Right forelimb (tissue), 1 donor: ENCODE measurements at places on chromosomes 7 and 10.
A peak's percentile ranks its signal among the peaks of the same experiment; 100 is the strongest.

DNA sequence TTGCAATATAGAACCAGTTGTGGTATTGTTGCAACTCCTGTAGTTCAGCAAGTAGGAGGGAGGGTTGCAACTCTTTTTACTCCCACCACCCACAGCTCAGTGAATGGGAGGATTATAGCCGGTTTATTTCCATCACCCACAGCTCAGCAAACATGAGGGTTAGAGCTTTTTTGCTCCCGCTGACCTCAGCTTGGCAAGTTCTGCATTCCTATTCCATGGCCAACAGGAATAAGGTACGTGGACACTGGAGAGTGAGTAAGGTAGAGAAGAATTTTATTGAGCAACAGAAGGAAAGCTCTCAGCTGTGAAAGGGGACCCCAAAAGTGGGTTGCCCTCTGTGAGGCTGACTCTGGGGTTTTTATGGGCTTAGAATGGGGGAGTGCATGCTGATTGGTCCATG lies 167.1 kb upstream of the SMIM30 start:
- DNase-seq = no peak

- no peak for DNase-seq
Measured at GRCh38 chr10:111988646-111989045, 194.9 kb downstream of the GPAM start.

GRCh38 chr7:26101361-26102151 lies 50.4 kb upstream of the NFE2L3 start:
- peak; percentile 54 for DNase-seq

GRCh38 chr10:6065835-6066234 lies 3.7 kb upstream of the IL2RA start:
- no peak for DNase-seq

DNA sequence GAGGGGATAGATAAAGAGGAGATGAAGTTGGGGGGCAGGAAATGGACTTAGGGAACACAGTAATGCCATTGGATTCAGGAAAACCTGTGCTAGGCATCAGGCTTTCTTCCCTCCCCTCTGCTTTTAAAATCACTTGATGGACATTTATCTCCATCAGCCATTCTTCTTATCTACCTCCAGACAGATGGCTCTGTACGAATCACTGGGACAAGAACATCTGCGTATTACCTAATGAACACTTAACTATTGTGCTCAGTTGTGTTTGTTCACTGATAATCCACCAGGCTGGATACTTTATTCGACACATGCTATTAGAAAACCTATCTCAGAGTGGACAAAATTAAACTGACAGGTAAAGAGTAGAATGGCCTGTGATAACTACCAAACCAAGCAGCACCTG lies 40.0 kb downstream of the TNKS2 start:
- DNase-seq = no peak

DNA sequence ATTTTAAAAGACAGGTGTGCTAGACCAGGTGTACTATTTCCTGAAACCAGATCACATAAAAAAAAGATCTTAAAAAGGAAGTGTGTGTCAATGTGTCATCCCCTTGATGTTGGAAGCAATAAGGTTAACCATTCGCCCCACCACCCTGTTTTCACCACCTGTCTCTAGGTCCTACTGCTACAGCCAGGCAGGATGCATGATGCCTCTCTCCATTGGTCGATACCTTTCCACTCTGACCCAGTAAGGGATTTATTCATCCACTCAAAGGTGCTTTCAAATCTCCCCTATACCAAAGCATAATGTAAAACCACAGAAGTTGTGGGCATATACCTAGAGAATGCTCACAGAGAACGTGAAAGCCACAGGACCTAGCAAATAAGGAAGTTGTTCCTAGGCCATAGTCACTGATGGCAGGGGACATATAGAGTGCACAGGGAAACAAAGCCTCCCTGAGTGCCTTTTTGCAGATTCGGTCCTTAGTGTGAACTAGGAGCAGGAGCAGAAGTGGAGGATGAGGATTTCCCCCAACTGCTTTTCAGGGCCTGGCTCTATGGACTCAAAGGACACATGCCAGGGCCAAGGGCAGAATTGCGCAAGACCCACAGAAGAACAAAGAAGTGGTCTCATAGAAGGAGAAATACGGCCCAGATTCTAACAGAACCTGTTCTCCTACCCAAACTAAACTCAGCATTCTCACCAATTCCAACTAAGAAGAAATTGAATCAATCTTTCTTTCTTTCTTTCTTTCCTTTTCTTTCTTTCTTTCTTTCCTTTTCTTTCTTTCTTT lies 631.5 kb upstream of the NRP1 start:
- no peak for DNase-seq

GRCh38 chr10:84308481-84309304 lies 19.7 kb upstream of the CCSER2 start:
- no peak for DNase-seq

DNA sequence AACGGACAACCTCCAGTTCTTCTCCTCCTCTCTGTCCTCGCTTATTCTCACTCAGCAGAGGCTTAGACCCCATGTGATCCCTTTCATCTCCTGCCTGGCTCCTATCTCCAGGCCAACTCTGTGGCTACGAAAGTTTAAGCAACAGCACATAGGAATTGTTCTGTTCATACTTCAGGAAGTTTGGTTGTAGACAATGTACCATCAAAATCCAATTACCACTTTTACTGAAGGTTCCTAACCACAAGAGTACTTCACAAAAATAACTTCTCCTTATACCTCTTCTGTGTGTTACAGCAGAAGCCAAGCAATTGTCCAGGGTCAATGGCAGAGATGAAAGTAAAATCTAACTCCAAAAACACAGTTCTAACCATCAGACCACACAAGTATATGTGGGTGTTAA lies 80.0 kb downstream of the SLC25A13 start:
- DNase-seq = no peak

DNA sequence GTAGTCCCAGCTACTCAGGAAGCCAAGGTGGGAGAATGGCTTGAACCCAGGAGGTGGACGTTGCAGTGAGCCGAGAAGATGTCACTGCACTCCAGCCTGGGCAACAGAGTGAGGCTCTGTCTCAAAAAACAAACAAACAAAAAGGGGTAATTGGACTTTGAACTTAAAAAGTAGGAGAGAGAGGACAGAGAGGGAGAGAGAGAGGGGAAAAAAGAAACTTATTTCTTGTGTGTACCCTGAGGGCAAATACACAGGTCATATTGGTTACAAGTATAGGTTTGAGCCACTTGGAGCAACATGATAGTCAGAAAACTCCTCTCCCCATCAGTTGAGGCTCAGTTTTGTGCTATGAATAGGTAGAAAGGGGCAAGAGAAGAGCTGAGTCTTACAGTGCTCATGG lies 42.8 kb upstream of the CCDC7 start:
- no peak for DNase-seq

GRCh38 chr7:142139597-142140400 lies 28.3 kb downstream of the MGAM2 start:
- no peak for DNase-seq

- DNase-seq = no peak
Measured at GRCh38 chr7:138669364-138669763, 31.8 kb downstream of the SVOPL start.

GRCh38 chr7:70867513-70867912 lies 264.4 kb upstream of the GALNT17 start:
- no peak for DNase-seq

DNA sequence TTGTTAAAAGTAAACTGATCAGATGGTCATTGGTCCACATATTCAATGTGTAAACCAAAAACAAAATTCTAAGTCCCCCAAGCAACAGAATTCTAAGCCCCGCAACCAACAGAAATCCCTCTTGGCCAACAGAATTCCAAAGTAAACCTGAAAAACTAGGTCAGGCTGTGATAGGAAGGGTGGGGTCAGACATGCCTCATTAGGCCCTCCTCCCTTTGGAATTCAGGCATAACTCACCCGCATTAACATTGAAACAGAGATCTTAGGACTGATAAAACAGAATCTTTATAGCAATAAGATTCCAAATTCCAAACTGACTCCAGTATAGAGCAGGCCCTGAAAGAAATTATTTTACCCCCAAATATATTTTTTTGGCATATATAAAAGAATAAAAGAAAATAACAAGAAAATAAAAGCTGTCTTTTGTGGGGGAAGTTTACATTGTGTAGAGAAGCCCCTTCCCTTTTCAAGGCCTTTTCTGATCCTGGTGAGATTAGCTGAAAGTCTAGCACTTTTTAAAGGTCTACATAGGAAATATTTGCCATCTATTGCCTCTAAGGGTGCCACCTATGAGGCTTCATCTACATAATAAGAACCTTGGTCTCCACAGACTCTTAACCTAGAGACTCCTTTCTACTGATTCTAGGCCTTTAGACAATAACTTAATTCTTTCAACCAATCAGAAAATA lies 30.5 kb downstream of the GNAT3 start:
- no peak for DNase-seq

DNA sequence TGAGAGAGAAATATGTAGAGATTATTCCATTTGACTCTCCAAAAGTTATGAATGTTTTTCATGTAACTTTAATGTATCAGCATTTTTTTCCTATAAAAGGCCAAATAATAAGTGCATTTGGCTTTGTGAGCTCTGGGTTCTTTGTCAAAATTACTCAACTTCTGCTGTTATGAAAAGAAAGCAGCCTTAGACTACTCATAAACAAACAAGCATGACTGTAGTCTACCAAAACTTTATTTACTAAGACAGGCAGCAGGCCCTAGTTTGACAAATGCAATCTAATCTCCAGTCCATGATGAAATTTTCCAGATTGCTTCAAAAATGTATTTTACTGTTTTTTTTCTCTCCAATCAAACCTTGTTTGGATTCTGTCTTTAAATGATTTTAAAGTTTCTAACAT lies 46.3 kb downstream of the MRPL32 start:
- no peak for DNase-seq

- no peak for DNase-seq
Measured at GRCh38 chr10:117448802-117449201, 73.6 kb upstream of the PDZD8 start.

DNA sequence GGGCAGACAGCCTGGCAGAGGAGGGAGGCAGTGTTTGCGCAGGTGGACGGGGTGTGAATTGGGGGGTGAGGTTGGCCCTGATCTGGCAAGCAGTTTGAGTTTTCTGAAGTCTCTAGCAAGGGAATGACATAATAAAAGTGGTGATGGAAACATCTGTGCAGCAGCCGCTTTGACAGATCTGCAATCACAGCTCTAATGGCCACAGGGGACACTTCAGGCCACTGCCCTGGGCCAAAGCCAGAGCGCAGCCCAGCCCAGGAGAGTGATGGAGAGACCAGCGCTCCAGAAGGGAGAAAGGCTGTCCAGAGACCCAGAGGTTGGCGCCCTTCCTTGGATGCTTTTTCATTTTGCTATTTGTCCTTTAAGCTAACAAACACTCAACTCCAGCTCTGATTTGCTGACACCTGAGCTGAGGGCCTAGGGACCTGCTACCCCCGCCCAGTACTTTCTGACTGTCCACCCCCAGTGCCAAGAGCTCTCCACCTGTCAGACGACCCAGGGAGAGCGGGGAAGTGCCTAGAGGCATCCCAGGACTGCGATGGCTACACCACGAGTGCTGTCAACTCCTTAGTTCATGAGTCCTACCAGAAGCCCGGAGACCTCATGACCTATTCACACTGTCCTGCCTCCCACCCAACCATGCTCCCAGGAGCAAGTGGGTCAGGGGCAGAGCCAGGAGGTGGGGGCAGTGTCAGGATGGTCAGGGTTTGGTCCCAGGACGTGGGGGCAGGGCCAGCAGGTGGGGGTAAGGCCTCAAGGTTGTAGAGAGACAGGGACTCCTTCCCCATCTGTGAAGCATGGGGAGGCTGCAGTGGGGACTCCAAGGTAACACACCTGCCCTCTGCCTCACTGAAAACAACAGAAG lies 112.6 kb downstream of the PRKAG2 start:
- DNase-seq = no peak

- DNase-seq = peak; percentile 90
Measured at GRCh38 chr10:102120142-102120990, at the start of gene LDB1. LDB1 (minus strand) TSS chr10:102120368; CDS start chr10:102120110, 258 bp downstream.

- DNase-seq = no peak
Measured at GRCh38 chr7:123090456-123090855, 95.0 kb upstream of the TAS2R16 start.

GRCh38 chr10:125093199-125093973 lies 67.0 kb downstream of the CTBP2 start:
- no peak for DNase-seq

DNA sequence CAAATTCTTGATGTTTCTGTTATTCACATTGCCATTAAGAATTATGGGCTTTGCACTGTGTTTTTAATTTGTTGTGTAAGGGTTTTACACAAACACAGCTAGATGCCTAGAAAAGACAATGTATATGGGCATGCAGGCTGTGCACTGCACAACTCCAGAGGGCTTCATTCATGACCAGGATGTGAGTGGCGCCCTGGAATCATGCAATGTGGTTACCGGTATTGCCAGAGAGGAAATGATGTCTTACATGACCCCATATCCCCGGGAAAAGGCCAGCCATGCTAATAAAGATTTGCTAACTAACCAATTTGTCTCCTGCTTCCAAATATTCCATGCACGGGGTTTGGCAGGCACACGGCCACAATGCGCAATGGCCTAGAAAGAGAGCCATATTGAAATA lies 16.9 kb downstream of the KCNMA1 start:
- no peak for DNase-seq

GRCh38 chr7:89839329-89839728 lies 314.9 kb upstream of the STEAP1 start:
- DNase-seq = no peak

- no peak for DNase-seq
Measured at GRCh38 chr7:42208572-42208971, 28.4 kb downstream of the GLI3 start.

- no peak for DNase-seq
Measured at GRCh38 chr10:48494611-48495010, 110.3 kb downstream of the ARHGAP22 start.

DNA sequence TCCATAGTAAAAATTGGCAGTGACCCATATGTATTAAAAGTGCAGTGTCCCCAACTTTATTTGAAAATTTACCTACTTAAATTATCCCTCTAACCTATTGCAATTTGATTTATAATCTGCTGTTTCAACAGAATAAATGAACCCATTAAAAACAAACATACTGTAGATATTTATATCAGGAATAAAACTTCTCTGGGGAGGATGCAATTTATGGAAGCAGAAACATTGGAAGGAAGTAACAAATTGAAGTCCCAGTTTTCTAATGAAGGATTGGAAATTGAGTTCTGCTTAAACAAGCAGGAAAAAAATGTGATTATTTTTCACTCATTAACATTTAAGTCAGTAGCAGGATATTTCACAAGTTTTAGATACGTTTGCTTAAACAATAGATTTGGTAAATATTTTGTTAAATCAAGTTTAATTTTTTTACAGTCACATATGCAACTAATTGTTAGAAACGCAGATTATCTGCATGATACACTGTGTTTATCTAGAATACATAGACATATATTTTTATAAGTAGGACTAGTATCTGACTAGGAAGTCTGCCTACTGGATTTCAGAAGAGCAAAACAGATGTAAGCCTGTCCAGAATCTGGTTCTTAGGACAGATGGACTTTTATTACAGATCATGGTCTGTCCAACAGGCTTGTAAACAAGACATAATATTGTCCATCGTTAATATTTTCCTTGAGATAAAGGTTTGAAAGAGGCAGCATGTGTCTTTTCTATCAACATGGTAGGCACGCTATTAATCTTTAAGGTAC lies 5.3 kb downstream of the AGMO start:
- no peak for DNase-seq
